Right renal cortex interstitium (tissue), 3 donors: ENCODE measurements at places on chromosomes 16 and 17.

GRCh38 chr16:77271532-77272426 lies 72.6 kb downstream of the SYCE1L start:
- DNase-seq = no peak

GRCh38 chr17:66474806-66475497 lies 172.5 kb downstream of the PRKCA start:
- no peak for DNase-seq

DNA sequence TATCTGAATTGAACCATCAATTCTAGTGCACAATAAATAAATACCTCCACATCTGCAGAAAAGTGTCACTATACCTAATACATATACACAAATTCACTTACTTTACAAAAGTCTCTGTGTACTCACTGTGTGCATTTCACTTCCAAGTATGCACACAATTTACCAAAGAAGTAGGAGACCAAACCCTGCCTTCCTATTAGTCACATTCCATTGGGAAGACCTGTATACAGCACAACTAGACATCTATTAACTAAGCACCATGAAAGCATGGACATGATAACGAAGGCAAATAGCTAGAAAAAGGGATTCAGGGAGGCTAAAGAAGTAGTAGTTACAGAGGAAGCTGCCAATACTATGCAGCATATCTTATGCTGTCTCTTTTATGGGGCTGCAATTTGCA lies 139.5 kb downstream of the SNX11 start:
- no peak for DNase-seq

GRCh38 chr16:11886881-11887280 lies 28.9 kb downstream of the GSPT1 start:
- DNase-seq = no peak

DNA sequence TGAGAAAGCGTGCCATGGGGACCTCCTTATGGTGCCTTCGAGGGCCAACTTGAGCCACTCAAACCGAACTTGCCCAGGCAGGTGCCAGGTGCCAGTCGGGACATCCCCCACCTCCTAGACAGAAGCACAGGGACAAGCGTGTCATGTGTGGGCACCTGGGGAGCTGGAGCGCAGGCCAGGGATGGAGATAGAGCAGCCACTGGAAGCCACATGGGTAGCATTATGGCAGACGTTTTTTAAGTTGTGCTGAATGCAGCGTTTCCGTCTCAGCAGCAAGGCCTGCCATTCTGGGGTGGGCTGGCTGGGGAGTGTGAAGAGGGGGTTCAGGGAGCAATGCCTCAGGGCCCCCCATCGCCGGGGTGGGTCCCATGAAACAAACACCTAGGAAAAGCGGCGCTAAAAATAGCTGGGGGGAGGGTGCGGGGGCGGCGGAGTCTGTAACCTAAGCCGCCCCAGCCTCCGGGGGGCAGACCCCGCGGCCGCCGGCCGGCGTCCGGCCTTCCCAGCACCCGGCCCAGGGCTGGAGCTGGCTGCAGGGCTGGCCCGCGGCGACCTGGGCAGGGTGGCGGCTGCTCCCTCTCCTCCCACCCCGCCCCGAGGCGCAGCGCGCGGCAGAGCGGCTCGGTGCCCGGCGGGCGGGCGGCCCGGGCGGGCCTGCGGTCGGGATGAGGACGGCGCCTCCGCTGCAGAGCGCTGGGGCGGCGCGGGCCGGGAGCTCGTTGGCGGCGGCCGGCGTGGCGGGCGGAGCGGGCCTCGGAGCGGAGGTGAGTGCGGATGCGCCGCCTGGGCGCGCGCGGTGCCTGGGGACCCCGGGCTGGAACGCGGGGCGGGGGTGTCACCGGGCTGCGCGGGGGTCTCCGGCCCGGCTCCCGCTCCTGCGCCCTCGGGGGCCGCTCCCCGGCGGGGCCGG lies at the start of gene ZNF469:
TSS of gene ZNF469 (plus strand) at position 469 of the 910 bp plus-strand sequence. CDS start 44,512 bp downstream, outside the sequence.
- DNase-seq = no peak

DNA sequence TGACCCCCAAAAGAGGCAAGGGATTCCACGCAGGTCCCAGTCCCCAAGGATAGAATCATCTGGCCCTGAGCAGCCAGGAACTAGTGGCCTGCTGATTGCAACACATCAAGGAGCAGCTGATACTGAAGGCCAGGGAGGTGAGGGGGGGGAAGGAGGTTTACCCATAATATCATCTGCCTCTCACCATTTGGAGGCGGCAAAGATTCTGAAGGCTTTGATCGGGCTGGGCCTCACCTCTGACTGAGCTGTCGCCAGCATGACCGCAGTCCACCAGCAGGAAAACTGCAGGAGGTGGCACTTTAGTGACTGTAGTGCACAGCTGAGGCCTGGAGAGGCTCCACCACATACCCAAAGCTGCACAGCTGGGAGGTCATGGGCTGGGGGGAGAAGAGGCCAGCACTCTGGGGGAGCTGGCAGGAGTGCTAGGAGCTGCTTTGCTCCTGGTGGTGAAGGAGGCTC lies 20.5 kb upstream of the ITGA3 start:
- no peak for DNase-seq

- DNase-seq = no peak
Observed at GRCh38 chr16:49664221-49665215, 191.4 kb downstream of the ZNF423 start.

DNA sequence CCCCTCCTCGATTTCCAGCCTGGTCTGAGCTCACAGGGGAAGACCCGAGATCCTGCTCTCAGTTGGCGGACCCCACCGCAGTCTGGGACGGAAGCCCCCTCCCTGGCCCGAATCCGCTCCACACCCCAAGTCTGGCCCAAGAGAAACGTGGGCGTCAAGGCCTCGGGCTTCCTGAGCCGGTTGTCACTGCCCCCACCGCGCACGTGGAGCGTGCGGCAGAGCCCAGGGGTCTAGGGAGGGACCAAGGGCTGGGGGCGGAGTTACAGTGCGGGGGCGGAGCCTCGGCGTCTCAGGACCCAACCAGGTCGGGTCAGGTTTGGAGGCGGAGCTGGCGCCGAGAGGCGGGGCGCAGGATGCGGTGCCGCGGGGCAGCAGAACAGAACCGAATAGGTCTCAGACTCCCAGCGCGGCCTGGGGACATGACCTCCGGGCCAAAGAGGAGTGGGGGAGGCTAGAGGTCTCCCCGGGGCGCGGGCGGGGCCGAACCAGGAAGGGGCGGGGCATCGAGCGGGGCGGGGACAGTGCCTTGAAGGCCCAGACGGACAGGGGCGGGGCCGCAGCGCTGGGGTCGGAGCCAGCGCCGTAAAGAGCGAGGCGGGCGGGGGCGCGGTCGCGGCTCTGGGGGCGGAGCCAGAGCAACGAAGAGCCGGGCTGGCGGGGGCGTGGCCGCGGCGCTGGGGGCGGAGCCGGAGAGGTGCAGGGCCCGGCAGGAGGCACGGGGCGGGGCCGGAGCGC lies 431 bp upstream of the ZFPM1 start:
- peak; percentile 88 for DNase-seq

- no peak for DNase-seq
Observed at GRCh38 chr17:36993227-36993626, 44.5 kb downstream of the AATF start.

DNA sequence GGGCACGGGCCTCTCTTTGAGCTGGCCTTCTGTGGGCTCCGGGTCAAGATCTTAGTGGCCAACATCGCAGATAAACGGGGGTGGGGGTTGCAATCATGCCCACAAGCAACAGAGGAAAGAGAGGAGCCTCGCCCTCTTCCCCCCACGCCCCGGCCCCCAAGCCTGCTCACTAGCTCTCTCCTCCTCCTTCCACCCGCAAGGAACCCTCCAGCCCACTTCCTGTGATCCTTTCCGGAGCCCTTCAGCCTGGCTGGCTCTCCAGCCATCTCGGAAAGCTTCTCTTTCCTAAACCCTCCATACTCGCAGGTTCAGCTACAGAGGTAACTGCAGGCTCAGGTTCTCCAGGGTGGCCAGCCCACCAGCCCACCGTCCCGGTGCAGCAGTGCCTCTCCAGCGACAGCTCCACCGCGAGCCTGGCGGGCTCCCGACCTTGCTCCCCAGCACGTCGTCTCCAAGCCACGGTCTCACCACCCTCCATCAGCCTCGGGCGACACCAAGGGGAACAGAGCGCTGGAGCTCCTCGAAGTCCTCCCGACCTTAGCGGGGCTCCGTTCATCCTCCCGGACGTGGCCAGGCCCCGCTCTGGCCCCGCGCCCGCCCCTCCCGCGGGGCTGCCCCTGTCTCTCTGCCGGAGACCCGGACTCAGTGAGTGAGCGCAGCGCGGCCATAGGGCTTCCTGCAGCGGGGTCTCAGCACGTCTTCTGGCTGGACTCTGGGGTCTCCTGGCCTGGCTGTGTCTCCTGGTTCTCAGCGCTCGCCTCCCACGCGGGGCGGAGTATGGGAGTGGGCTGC lies 12.9 kb upstream of the ODF4 start:
- DNase-seq = peak; percentile 55

DNA sequence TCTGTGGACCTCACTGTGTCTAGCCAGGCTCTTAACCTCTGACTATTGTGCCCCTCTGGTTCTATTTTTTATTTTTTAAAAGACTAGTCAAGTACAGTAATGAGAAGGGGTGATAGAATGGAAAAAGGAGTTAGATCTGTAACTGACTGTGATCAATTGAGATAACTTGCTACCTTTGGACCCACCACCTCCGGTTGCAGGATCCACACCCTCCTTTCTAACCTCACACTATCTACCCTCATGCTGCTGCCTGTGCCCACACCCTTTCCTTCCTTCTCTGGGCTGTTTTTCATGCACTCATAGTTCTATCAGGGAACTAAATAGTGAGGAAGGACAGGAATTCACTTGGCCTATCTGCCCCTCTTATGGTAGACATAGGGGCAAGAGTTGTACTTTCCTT lies 172.3 kb downstream of the KATNIP start:
- no peak for DNase-seq

- DNase-seq = no peak
Observed at GRCh38 chr17:40555296-40556190, 9.7 kb downstream of the CCR7 start.

- no peak for DNase-seq
Observed at GRCh38 chr16:1874854-1875253, 2.9 kb upstream of the MEIOB start.

GRCh38 chr16:85286951-85287814 lies 174.9 kb upstream of the CIBAR2 start:
- no peak for DNase-seq

DNA sequence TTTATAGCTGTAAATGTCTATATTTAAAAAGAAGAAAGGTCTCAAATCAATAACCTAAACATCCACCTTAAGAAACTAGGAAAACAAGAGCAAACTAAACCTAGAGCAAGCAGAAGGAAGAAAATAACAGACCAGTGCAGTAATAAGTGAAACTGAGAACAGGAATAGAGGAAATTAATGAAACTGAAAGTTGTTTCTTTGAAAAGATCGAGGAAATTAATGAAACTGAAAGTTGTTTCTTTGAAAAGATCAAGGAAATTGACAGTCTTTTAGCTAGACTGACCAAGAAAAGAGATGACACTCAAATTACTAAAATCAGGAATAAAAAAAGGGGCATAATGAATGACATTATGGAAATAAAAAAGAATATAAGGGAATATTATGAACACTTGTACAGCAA lies 46.4 kb downstream of the SLFN5 start:
- DNase-seq = no peak

DNA sequence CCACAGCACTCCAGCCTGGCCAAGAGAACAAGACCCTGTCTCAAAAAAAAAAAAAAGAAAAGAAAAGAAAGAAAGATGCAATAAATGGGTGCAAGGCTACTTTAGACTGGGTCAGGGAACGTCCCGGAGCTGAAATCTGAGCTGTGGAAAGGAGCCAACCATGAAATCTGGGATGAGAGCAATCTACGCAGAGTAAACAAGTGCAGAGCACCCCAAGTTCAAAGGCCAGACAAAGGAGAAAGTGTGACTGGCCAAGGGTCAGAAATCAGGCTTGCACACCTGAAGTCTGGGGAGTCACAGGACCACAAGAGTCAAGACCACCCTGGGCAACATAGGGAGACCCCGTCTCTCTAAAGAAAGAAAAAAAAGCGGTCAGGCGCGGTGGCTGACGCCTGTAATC lies 2.8 kb downstream of the SHMT1 start:
- DNase-seq = no peak

- DNase-seq = no peak
Observed at GRCh38 chr16:81421536-81421935, 23.1 kb upstream of the CMIP start.

DNA sequence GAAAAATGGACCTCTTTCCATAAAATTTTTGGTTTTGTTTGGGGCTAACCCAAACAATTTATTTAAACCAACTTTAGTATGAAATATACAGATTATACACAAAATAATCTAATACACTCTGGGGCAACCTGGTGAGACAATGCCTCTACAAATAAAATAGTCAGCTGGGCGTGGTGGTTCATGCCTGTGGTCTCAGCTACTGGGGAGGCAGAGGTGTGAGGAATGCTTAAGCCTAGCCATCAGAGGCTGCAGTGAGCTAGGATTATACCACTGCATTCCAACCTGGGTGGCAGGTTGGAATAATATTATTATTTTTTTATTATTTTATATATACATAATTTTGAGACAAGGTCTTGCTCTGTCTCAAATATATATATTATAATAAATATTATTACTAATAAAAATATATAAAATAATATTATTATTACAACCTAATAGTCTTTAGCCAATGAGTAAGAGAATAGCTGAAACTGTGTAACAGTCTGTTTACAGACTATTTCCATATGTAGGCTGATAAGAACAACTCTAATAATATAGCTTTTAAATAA lies 50.5 kb downstream of the GLG1 start:
- no peak for DNase-seq

DNA sequence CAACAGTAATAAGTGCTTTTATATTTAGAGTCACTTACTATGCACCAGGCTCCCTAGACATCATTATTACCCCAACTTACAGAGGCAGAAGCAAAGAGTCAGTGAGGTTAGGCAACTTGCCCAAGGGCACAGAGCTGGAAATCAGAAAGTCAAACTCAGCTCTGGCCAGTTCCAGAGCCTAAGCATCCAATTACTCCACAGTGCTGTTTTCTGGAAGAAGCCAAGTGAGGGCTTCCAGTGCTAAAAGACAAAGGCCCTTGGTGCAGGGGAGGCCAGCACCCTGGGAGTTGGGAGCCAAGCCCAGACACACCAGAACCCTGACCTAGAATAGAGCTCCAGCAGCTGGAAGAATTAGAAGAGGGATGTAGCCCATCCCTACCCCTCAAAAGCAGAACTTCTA lies 40.2 kb downstream of the C17orf67 start:
- no peak for DNase-seq

DNA sequence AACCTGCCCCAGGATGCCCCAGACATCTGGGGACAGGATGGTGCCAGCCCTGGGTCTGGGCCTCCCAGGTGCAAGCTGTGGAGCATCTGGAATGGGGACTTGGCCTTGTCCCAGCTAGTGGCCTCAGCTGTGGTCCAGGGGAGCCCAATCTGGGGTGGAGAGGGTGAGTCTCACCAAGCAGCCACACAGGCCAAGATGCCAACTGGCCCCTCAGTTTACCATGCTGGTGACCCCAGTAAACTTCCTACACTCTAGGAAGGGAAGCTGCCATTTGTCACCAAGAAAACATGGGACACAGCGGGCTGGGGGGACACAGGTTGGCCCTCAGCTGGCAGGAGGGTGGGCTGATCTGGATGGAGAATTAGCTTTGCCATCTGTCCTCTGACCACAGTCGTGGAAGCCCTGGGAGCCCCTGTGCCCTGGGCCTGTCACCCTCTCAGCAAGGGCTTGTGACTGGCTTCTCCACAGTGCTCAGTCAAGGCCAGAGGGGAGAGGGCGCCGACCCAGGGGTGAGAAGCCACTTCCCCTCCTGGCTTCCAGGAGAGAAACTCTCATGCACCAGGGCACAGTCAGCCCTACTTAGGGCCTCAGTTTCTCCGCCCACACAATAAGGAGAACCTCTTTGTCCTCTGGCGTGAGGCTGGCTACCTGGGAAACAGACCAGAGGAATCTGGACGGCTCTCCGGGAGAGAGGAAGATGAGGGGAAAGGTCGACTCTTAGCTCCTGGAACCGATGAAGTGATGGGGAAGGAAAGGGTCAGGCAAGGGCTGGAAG lies 126.4 kb upstream of the SMURF2 start:
- DNase-seq = no peak

GRCh38 chr16:77985111-77985510 lies 37.2 kb upstream of the CLEC3A start:
- no peak for DNase-seq
